ENCODE measurements at places on chromosomes 3 and 15. TPM values are rescaled to one million over a fixed set of nuclear protein-coding genes. Genes with fewer than 3 reads are reported as not detected.
A peak's percentile ranks its signal among the peaks of the same experiment; 100 is the strongest.

DNA sequence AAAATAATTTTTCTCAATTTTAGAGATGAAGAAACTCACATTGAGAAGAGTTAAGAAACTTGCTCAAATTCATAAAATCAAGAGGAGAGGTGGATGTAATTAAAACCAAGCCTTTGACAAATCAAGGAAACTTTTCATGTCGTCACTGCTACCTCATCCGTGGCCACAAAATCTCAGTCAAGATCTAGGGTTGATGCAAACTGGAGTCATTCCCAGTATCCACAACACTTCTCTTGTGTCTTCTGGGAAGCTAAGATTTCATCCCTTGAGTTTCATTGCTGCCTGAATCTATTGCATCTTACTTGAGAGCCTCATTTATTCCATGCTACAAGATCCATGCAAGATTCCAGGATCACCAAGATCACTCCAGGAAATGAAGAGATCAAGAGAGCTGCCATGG lies 5.4 kb upstream of the FBN1 start:
- DNase-seq = peak; percentile 43

The C3orf49 gene
- not detected for total RNA-seq

The TRIM42 gene
- not detected for total RNA-seq

- DNase-seq = peak; percentile 62
These were observed 1.1 kb upstream of the RNU6-1 start for GRCh38 chr15:67840749-67841512.

The SLC25A36 gene
- total RNA-seq = 75.4 TPM

DNA sequence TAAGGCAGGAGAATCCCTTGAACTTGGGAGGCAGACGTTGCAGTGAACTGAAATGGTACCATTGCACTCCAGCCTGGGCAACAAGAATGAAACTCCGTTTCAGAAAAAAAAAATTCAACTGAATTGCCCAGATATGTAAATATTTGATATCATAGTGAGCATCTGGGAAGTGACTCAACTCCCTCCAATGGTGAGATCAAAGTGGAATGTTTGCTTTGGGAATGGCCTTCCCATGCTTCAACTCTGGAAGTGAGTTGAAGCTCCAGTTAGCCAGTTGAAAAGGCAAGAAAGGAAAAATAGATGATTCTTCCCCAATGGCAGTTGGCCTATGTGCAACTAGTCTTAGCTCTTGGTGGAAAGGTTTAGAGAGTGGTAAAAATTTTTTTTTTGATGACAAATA lies 131.6 kb upstream of the CMC1 start:
- DNase-seq = peak; percentile 36

- DNase-seq = peak; percentile 89
These were observed 194.4 kb downstream of the MEIS2 start for GRCh38 chr15:36905908-36906307.

- DNase-seq = no peak
These were observed 226.6 kb upstream of the HES1 start for GRCh38 chr3:193909387-193909786.

The ZBED2 gene
- 0.09 TPM for total RNA-seq

GRCh38 chr3:174268586-174268985 lies 590.5 kb upstream of the NAALADL2 start:
- no peak for DNase-seq

The KLHL40 gene
- total RNA-seq = not detected

- no peak for DNase-seq
These were observed 264.2 kb downstream of the GABRG3 start for GRCh38 chr15:27235161-27235560.

DNA sequence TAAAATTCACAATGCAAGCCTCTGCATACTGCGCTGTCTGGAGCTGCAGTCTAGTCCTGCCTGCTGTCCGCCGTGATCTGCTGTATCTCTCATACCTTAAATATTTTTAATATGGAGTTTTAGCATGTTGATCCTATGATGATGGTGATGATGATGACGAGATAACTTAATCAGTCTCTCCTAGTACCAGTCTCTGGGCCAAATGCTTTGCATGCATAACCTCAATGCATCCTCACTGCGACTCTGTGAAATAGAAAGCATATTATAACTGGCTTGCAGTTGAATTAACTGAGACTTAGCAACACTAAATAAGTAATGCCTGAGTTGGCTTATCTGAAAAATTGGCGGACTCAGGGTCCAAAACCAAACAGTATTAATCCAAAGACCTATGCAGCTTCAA lies 38.4 kb upstream of the BCHE start:
- DNase-seq = no peak

The LTK gene
- total RNA-seq = not detected

The ABI3BP gene
- total RNA-seq = 108 TPM

DNA sequence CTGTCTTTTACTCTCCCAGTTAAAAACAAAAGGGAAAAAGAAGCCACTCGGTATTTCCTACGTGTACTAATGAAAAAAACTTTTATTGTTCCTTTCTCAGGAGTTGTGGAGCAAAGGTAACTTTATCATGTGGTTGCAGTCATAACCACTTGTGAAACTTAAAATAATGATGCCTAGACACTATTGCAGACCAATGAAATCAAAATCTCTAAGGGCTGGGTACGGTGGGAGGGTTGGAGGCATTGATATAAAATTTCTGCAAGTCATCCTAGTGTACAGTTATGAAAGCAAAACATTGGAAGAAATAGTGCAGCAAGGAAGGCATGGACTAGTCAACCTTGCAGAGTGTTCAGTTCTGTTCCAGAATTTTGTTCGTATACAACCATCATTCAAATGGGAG lies 808.8 kb downstream of the TUSC7 start:
- DNase-seq = no peak

The FBXW12 gene
- total RNA-seq = 0.27 TPM
